Caco-2 (cell line): ENCODE measurements at places on chromosomes 16 and 17.

DNA sequence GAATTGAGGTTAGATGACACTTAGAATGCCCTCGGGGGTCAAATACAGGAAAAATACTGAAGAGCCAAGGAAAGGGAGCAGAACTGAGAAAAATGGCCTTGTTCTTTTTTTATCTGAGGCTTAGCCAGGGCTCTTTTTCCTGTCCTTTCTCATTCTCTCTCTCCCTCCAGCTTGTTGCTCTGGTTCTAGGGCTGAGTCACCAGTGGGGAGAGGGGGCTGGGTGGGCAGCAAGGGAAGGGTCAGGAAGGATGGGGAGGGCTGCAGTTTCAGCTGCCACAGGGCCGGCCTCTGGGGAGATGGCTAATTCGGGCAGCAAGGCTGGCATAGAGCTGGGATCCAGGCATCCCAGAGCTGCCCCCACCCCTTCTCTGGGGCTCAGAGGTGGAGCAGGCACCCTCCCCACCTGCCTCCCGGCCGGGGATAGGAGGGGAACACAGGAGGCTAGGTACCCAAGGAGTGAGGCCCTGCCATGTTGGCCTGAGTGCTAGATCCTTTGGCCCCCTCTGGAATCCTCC lies 3.9 kb downstream of the ITGA3 start:
- no peak for DNase-seq

DNA sequence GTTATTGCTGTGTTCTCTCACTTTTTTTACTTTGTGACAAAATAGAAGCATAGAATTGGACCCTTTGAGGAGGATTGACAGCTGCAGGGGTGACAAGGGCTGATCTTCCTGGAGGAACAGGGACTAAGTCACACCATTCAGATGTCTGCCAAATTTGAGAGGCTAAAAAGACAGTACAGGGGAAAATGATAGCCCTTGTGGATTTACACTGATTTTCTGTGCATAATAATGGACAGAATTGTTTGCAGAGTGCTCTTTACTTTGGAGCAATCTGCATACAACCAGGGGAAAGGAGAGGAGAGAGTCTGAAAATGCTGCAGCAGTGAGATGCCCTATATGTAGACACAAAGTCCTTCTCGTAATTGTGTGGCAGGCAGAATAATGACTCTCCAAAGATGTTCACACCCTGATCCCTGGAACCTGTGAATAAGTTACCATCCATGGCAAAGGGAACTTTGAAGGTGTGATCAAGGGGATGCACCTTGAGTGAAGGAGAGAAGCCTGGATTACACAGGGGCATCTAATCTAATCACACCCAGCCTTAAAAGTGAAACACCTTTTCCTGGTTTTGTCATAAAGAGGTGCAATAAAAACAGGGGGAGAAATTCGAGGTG lies 221.4 kb upstream of the CPHXL start:
- no peak for DNase-seq

DNA sequence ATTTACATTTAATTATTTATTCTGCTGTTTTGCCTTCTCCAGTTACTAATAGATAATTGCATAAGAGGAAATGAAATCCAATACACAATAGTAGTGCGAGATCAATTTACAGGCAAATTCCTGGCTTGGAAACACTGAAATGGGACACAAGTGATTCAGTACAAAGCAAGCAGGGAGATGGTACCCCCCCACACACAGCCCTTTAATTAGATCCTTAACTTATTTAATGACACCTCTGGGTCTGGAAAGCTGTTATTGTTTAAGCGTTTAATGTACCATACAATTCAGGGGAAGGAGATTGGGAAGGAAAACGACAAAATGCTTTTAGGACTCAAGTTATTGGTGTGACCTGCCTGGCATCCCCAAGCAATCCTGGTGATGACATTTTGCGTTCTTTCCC lies 318.2 kb downstream of the NPIPA8 start:
- DNase-seq: no peak

DNA sequence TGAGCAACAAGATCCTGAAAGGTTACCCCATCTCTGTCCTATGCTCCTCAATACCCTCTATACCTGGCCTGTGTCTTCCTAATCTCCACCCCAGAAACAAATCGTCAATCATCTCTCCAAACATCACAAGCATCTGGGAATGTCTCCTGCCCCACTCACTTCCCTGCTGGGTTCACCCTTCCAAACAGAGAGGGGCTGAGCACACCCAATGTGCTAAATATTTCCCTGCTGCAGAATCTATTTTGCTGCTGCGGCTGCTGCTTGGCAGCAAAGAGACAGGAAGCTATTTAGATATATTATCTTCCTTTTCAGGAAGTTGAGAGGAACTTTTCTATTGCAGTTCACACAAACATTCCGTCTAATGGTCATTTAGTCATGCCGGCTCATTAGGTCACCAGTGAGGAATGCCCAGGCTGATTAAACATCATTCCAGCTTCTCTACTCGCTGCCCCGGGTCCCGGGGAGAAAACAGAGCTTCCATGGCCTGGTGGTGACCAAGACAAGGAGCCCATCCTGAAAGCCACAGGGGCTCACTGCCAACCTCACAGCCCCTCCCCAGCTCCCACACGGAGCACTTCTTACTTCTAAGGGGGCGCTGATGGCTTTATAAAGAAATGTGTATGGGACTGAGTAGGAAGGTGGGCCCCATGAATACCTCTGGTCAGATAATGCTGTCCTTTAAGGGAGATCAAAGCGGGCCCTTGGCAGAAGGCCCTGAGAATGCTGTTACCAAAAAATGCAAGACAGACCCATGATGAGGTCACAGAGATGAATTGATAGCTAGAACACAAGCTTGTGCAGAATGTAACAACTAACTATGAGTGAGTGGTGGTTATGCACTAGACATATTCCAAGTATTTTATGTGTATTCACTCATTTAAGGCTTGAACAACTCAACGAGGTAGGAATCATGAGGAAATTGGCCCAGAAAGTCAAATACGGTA lies 218.3 kb downstream of the SOX9 start:
- peak; percentile 83 for DNase-seq

- DNase-seq: no peak
Measured at GRCh38 chr16:50821586-50821985, 79.7 kb downstream of the CYLD start.

- DNase-seq: no peak
Measured at GRCh38 chr17:4853208-4853671, 20.1 kb downstream of the MINK1 start.

GRCh38 chr17:37016780-37017179 lies 68.0 kb downstream of the AATF start:
- DNase-seq: no peak

DNA sequence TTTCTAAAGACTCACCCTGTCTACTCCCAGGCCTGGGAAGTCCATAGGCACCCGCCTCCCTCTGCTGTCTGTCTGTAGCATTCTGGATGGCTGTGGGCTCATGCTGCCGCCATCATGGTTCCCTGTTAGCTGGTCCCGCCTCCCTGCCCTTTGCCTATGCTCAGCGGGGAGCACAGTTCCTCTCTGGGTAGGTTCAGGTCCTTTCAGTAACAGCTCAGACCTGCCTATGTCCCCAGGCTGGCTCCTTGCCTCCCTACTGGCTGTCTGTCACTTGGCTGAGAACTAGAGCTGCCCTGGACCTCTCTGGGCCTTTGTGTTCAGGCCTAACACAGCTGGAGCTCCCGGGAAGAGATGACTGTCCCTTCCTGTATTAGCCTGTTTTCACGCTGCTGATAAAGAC lies 317.9 kb downstream of the SNX29 start:
- no peak for DNase-seq

DNA sequence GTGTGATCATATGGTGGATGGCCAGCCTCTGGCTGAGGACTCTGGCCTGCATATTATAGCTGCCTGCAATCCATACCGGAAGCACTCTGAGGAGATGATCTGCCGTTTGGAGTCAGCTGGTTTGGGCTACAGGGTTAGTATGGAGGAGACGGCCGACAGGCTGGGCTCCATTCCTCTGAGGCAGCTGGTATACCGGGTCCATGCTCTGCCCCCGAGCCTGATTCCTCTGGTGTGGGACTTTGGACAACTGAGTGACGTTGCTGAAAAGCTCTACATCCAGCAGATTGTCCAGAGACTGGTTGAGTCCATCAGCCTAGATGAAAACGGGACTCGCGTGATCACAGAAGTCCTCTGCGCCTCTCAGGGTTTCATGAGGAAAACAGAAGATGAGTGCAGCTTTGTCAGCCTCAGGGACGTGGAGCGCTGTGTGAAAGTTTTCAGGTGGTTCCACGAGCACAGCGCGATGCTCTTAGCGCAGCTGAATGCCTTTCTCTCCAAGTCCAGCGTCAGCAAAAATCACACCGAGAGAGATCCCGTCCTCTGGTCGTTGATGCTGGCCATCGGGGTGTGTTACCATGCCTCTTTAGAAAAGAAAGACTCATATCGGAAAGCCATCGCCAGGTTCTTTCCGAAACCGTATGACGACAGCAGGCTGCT lies 69.0 kb upstream of the ENDOV start:
- no peak for DNase-seq

DNA sequence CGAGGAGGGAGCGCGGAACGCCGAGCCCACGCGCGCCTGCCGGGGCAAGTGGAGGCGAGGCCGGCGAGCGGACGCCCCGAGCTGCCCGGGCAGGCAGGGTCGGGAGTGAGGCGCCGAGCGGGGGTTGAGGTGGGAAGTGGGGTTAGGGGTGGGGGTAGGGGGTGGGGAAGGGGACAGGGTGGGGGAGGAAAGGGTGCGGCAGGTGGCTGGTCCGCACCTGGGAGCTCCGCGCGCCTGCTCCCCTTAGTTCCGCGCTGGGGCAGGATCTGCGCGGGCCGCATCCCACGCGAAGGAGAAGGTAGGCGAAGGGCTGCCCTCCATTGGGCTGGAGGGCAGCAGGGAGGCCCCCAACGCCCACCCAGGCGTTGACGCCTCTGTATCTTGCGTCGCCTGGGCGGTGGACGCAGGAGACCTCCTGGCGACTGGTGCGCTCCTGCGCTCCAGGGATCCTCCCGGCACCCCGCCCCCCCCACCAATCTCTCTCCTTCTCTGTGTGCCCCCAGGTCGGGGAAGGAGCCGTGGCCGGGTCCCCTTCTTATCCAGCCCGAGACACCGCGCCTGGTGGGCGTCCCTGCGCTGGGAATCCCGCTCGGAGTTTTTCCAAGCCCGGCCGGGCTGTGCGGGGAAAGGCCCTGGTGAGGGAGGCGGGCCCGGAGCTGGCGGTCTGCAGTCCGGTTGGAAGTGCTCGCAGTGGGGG lies 51.3 kb upstream of the AMZ2 start:
- no peak for DNase-seq

- no peak for DNase-seq
Measured at GRCh38 chr17:79407385-79407784, 203.5 kb downstream of the RBFOX3 start.
